ENCODE measurements at places on chromosomes 7 and 10.

- DNase-seq, result no peak
These were observed 9.8 kb upstream of the ACTA2 start for GRCh38 chr10:88962336-88962735.

- DNase-seq, result no peak
These were observed 53.5 kb upstream of the TNS3 start for GRCh38 chr7:47635091-47636080.

DNA sequence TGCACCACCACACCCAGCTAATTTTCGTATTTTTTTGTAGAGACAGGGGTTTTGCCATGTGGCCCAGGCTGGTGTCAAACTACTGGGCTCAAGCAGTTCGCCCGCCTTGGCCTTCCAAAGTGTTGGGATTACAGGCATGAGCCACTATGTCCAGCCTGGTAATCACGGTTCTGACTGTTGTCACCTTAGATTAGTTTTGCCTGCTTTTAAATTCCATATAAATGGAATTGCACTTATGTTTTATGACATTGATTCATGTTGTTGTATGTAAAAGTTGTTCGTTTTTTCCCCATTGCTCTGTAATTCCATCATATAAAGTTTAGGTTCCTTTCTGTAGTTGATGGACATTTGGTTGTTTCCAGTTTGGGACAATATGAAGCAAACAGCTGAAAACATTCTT lies 106.0 kb downstream of the CAMK1D start:
- no peak for DNase-seq

DNA sequence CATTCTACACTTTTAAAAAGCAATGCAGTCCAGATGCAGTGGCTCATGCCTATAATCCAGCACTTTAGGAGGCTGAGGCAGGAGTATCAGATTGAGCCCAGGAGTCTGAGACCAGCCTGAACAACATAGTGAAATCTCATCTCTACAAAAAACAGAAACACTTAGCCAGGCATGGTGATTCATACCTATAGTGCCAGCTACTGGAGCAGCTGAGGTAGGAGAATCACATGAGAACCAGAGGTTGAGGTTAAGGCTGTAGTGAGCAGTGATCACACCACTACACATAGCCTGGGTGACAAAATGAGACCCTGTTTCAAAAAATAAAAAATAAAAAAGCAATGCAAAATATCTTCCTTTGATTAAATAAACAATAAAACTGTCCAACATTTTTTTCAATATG lies 205.2 kb downstream of the GRM8 start:
- no peak for DNase-seq

DNA sequence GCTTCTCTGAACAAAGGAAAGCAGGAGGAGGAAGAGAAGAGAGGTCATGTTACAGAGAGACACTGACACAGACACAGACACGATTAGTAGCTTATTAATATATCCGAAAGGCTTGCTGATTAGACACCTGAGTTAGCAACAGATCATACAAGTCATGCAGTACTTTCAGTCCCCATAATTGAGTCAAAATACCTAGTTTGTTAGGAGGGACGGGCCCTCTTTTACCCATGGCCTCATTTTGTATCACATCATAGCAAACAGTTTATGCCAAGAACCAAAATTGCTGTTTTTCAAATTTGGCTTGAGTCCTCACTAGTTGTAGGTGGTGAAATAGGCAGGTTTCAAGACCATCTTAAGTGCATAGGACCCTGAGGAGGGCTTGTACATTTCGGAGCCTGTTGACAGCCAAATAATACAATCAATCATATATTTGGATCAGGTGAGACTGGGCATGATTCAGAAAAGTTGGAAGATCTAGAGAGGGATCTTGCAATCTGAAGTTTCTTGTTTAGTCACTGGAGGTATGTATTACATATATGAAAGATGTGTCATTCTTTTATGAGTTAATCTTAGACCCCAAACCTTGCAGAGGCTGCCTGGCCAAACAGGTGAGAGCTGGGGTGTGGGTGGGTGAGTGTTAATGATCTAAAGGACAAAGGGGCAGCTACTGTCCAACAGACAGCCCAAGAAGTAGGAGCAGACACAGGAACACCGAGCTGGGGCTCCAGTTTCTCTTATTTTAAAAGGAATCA lies 65.4 kb downstream of the PRPF18 start:
- no peak for DNase-seq

- no peak for DNase-seq
These were observed 183.1 kb upstream of the SEMA3E start for GRCh38 chr7:83832009-83832408.

- no peak for DNase-seq
These were observed 133.7 kb upstream of the RSU1 start for GRCh38 chr10:16950656-16951601.

DNA sequence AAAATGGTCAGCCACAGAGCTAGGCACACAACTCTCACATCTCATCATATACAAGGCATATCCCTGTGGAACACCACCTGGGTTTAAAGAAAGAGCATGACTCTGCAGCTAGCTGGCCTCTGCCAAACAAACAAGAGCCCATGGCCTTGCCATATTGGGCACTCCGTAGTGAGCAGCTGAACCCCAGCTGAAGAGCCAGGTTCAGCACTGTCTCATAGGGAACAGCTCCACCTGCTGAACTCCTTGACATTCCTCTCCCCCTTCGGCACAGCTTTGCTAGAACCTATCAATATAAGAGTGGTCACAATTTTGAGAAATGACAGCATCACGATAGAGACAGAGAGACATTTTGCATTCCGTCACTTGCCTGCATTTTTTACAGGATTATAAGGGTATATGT lies 20.0 kb downstream of the SORCS1 start:
- DNase-seq, result no peak

DNA sequence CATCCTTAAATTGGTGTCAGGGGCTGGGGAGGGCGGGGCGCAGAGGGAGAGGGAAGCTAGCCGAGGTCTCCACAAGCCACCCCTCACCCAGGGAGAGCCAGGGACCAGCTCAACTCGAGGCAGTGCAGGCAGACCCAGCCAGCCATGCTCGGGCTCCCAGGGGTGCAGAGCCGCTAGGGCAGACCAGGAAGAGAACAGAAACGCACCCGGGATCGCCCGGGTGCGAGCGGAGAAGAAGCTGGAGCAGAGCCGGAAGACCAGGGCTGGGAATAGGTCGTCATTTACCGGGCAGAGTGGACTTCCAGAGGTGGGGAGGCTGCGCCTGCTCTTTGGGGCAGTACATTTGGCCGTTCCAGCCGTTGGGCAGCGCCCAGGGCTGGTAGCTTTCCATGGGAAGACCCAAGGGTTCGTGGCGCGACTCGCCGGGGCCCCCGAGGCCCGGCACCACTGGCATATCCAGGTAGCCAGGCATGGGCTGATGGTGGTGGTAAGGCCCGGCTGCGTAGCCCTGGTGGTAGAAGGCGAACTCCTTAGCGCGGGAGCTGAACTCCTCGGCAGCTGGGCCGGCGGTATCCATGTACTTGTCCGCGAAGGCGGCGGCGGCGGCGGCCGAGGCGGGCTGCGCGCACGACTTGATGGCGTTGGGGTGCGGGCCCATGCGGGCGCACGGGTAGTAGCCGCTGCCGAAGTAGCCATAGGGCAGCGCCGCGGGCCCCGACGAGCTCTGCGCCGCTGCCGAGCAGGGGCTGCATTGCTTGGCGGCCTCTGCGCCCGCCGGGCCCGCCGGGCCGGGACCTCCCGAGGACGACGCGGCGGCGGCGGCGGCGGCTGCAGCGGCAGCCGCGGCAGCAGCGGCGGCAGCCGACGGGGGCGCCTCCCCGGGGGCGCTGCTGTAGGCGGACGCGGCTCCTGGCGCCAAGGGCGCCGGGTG lies 755 bp downstream of the HOXA13 start:
- DNase-seq, result no peak

GRCh38 chr10:124494046-124494807 lies 32.6 kb downstream of the LHPP start:
- DNase-seq, result no peak

DNA sequence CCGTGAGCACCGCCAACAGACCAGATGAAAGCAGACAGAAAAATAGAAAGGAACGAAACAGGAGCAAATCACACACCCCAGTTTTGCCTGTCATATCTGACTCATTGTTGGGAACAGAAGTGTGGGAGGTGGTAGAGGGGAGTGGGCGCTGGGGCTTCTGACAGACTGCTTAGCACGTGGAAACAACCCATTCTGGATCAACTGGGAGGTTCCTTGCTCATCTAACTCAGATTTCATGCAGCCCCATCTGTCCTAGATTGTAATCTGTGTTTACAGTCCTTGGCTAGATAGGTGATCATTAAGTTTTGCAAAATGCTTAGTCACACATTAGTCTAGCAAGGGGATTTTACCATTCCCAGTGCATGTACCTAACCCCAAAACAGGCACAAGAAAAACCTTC lies 154.1 kb downstream of the NRP1 start:
- no peak for DNase-seq

GRCh38 chr7:94669773-94670495 lies 14.0 kb upstream of the SGCE start:
- no peak for DNase-seq

DNA sequence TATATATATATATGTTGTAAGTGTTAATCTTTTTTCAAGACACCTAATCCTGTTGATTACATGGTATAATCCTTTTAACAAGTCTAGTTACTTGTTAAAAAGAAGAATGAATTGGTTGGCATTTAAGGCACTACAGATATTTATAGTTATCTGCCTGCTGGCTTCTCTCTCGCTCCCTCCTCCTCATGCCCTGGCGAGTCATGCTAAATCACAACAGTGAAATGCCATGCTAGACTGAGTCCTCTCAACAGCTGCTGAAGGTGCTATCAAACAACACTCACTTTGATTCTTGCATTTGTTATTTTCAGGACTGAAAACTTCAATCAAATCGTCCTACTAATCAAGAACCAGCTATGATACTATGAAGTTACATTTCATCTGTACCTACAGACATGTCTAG lies 15.4 kb downstream of the NRAP start:
- no peak for DNase-seq

DNA sequence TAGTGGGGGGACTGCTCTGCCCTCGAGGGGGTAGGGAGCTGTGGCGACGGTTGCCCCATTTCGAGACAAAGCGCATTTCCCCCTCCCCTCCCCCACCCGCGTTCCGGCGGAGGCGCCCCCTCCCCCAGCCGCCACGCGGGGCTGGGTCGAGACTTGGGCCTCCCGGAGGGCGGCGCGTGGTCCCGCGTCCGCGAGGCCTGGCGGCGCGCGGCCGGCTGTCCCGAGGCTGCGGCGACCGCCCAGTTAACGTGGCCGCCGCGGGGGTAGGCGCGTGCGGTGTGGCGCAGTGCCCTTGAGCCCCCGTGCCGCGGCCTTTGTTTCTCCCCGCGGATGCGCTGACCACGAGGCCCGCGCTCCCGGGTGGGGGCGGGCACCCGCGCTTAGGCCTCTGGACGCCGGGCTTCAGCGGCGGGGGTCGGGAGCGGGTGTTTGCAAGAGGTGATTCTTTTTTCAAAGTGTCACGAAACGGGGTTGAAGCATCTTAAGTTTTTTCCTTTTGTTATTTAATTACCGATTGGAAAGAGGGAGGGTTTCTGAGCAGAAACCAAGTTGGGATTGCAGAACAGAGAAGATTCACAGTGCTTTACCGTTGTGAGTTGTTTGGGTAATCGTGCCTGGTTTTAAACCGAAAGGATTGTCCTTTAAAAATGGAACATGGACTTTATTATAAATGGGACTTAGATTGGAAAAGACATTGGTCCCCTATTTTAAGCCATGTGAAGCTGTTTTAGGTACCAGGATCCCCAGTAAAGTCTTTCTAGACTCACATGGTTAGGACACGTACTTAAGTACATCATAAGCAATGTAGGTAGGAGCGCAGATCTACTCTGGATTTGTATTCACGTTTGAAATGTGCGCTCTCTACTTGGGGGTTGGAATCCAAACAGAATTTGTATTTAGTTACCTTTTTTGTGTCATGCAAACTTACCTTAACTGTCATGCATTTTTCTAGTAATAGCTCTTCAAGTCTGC lies 760 bp downstream of the CBX3 start:
- DNase-seq, result no peak

GRCh38 chr10:32386623-32387260 lies 39.8 kb upstream of the EPC1 start:
- DNase-seq, result no peak

GRCh38 chr10:59315465-59315864 lies 46.9 kb downstream of the FAM13C start:
- no peak for DNase-seq
